ENCODE measurements at places on chromosomes 3 and 15. TPM values are rescaled to one million over a fixed set of nuclear protein-coding genes. Genes with fewer than 3 reads are reported as not detected.

DNA sequence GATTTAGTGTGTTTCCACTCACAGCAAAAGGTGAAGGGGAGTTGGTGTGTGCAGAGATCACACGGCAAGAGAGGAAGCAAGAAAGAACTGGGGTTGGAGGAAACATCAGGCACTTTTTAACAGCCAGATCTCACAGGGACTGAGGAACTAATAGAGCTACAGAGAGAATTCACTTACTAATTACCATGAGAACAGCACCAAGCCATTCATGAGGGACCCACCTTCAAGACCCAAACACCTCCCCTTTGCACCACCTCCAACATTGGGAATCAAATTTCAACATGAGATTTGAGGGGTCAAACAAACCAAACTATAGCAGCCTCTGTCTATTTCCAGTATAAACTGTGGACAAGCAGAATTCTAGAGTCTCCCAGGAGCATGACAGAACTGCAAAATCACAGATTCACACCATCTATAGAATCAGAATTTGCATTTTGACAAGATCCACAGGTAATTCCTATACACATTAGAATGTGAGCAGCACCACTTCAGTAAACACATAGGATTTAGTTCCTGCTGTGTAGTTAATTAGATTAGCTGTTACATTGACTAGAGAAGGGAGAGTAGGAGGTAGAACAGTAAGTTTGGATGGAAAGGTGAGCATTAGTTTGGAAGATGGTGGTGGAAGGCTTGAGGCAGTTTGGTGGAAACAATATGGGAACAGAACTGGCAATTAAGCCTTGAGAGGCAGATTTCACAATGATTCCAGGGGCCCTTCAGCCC, 311.7 kb downstream of the NSUN3 start:
- no peak for DNase-seq

DNA sequence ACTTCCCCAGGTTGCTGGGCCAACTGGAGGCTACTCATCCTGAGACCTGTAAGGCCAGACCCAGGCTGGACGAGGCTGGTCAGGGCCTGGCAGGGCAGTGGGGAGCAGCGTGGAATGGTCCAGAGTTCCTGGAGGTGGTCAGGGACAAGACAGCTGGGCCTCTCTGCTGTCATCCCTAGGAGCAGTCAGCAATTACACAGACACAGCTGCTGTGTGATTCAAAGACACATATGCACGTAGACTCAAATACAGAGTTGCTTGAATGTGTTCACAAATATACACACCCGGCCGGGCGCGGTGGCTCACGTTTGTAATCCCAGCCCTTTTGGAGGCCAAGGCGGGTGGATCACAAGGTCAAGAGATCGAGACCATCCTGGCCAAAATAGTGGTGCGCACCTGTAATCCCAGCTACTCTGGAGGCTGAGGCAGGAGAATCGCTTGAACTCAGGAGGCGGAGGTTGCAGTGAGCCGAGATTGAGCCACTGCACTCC, 1.5 kb upstream of the CD276 start:
- no peak for DNase-seq

DNA sequence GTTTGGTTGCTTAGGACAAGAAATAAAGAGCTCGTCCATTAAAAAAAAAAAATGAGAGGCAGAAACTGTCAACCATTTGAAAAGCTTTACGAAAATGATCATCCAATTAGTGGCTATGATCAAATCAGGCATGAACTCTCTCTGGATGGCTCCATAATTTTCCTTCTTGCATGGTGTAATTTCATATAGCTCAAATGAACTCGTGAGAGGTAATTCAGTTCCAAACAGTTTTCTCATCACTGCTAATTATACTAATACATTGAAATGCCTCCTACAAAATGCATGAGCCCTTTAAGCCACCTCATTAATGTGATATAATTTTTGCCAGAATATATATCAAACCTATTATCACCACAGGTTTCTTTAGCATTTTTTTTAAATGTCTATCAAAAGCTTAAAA, 239.5 kb upstream of the MEIS2 start:
- no peak for DNase-seq

GRCh38 chr3:8658306-8659212, 14.0 kb upstream of the SSUH2 start:
- DNase-seq: no peak

GRCh38 chr15:63987796-63988378, 58.4 kb downstream of the DAPK2 start:
- DNase-seq: no peak

DNA sequence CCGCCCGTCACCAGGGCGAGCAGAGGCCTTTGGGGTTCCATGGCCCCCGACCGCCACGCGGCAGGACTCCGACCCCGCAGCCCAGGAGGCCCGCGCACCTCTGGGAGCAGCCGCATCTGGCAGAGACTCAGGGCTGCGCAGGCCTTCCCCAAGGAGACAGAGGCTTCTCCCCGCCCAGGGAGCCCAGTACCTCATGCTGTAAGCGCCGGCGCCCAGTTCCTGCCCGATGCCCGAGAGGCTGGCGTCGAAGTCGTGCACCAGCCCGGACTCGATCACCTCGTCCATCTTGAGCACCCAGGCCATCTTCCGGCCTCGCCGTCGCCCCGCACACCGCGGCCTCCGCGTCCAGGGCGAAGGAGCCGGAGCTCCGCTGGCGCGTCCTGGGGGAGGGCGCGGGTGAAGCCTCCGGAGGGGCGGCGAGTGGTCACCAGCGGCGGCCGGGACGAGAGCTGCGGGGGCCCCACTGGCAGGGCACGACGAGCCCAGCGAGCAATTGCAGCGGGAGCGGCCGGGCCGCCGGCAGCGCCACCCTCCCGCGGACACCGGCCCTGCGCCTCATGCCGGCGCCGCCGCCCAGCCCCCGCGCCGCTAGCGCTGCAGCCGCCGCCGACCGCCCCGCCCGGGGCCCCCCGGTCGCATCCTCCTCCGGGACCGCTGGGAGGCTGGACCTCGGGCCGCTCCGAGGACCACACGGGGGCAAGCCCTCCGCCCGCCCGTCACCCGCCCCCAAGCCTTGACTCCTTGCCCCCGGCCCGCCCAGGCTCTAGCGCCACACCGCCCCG, 468 bp downstream of the UBP1 start:
- no peak for DNase-seq

- no peak for DNase-seq
Observed at GRCh38 chr3:175695251-175695650, 836.1 kb downstream of the NAALADL2 start.

DNA sequence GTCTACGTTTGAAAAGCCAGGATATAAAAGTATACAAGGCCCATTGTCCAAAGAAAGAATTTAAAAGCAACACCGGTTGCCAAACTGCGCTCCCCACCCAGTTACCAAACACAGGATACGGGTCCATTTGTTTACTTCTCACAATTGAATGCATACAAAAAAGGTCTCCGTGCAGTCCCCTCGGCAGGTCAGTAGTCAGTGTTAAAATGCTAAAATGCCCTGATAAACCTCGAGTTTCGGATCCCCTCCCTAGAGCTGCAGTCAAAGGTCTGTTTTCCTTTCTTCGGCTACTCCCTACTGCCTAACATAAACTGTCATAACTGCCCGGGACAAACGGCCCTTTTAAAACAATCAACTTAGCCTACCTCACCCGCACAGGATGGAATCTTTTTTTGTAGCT, 534.6 kb downstream of the FOXP1 start:
- DNase-seq: no peak

SEMA5B gene
- polyA plus RNA-seq: not detected

HGD gene
- polyA plus RNA-seq: 0.11 TPM
